GM04503 (cell line): ENCODE measurements at places on chromosomes 13 and 19.

DNA sequence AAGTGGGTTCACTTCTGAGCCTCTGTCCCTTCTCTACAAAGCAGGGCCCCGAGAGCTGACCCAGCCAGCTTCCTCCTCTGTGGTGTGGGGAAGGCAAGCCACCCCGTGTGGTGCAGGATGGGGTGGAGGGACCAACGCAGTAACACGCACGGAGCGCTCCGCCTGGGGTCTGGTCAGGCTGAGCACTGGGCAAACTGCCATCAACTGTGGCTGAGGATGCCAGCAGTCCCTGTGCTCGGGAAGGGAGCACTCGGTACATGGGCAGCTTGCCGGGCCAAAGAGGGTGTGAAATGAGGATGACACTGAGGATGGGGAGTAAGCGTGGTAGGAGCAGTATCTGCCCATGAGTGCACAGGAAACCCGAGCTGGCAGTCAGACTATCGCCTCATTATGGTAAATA lies 7.6 kb upstream of the GMIP start:
- no peak for DNase-seq

DNA sequence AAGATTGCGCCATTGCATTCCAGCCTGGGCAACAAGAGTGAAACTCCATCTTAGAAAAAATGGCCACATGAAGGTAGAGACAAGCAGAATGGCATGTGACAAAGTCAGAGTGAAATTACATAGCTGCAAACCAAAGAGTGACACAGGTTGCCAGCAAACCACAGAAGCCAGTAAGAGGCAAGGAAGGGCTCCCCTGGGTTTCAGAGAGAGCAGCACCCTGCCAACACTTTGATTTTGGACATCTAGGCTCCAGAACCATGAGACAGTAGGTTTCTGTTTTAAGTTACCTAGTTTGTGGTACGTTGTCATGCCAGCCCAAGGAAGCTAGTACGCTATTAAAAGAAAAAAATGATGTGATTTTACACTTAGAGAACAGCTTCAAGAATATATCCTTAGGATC lies 1.9 kb downstream of the NLRP4 start:
- DNase-seq: no peak

DNA sequence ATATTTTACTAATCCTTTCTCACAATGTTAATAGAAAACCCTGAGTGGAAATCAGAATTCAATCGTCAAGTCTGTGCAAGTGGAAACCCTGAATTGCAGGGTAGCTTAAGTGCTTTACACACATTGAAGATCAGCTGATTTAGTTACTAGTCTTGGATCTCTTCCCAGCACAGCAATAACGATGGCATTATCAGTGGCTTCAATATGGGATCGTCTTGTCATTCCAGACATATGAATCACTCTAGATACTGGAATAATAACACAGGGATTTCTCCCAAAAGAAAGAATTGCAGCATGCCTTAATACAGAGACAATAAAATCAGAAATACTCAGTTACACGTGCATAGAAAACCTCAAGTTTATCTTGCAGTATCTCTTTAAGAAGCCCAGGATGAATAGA lies 12.6 kb upstream of the METTL21C start:
- DNase-seq: peak; percentile 88

- no peak for DNase-seq
Observed at GRCh38 chr13:52835071-52835839, 13.2 kb downstream of the PCDH8 start.

GRCh38 chr13:90633849-90634248 lies 713.6 kb upstream of the MIR17HG start:
- DNase-seq: no peak

GRCh38 chr13:109979228-109979627 lies 192.8 kb upstream of the IRS2 start:
- no peak for DNase-seq
